ENCODE measurements at places on chromosomes 12 and 14. TPM values are rescaled to one million over a fixed set of nuclear protein-coding genes. Genes with fewer than 3 reads are reported as not detected.

GRCh38 chr14:55689981-55690871, 110.2 kb downstream of the KTN1 start:
- no peak for DNase-seq

- no peak for DNase-seq
Measured at GRCh38 chr12:112540021-112540420, 121.3 kb downstream of the PTPN11 start.

DNA sequence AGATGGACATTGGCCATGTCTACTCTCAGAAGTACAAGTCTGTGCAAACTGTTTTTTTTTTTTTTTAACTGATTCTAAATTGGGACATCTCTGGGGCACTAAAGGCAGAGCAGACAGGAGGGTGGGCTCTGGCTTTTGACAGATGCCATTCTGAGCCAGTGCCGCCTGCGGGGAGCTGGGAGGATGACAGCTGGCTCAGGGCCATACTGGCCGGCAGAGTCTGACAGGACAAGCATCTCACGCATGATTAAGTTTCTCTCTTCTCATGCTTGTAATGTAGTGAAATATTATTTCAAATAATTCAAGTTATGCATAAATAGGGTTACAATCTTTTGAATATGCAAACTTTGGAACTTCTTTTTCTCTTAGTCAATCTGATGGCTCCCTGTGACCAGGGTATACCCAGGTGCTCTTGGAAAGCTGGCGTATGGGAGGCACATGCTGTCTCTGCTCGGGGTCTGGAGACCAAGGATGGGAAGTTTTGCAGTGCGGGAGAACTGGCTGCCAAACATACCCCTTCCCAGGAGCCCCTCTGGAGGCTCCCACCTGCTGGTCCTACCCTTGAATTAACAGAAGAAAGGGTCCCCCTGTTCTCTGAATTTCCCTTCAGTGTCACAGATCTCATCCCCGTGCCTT, 7.6 kb downstream of the CDCA4 start:
- DNase-seq = no peak

GRCh38 chr14:105439710-105440553, 20.3 kb downstream of the MTA1 start:
- DNase-seq = no peak

GRCh38 chr12:76313299-76313698, 34.9 kb downstream of the BBS10 start:
- no peak for DNase-seq

- no peak for DNase-seq
Measured at GRCh38 chr12:28961948-28962384, 187.1 kb upstream of the FAR2 start.

Gene ZFHX2
- total RNA-seq = 26.2 TPM

Gene ALDH6A1
- total RNA-seq = 30.6 TPM

Measured in WTC11 (cell line).